ENCODE measurements at places on chromosomes 3 and 15. TPM values are rescaled to one million over a fixed set of nuclear protein-coding genes. Genes with fewer than 3 reads are reported as not detected.

GRCh38 chr3:100009276-100010086 lies 104.8 kb downstream of the FILIP1L start:
- no peak for DNase-seq

GRCh38 chr3:3799173-3800079 lies at the start of gene LRRN1:
Gene LRRN1 (plus strand): TSS chr3:3799431. CDS start chr3:3844642, 45,211 bp downstream.
- DNase-seq, result no peak

DNA sequence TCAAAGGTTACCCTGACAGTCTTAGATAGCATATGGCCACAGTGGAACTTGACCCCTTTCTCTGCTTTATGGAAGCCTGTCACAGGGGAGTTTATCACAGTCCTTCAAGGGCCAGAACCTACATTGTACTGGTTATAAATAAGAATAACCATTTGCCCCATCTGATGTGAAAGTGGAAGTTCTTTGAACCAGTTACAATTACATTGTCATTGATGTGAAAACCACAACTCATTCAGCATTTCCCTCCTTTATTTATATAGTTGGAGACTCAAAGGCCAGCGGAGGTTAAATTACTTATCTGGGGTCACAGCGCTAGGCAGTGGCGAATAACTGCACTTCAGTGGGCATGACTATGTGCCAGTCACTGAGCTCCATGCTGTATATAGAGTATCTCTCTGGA lies 60.5 kb upstream of the TBC1D5 start:
- DNase-seq, result no peak

GRCh38 chr3:53155760-53156159 lies 5.2 kb upstream of the PRKCD start:
- no peak for DNase-seq

DNA sequence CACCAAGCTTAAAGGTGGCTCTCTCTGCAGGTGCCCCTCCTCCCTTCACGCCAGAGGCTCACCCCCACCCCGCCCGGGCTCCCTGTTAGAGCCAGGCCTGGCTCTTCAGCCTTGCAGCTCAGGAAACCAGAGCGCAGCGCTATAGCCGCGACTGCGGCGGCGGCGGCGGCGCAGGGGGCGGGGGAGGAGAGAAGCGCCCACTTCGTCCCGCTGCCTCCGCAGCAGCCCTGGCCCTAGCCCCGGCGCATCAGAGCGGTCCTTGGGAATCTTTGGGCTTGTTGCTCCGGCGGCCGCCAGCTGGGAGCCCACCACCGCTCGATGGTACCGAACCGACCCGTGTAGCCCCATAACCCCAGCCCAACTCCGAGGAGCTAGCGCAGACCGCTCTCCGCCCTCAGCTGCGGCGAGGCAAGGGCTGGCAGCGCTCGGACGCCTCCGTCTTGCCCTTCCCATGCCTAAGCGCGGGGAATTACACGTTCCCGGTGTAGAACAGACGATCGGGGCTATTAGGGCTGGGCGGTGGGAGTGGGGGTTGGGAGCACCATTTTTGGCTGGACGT lies 1.2 kb downstream of the RASGRF1 start:
- DNase-seq, result no peak

DNA sequence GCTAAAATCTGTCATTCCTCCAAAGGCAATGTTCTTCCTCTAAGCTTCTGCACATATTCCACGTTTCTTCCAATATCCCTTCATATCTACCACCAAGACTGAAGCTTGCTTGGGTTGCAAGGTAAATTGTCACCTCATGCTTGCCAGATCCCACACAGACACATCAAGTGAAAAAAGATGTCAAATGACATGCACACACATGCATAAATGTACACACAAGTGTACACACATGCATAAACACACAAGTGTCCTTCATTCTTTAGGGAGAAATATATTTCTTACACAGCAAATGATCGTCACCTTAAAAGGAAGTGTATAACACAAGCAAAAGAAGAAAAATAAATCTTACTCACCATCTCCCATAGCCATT lies 59.4 kb downstream of the CLASP2 start:
- no peak for DNase-seq

DNA sequence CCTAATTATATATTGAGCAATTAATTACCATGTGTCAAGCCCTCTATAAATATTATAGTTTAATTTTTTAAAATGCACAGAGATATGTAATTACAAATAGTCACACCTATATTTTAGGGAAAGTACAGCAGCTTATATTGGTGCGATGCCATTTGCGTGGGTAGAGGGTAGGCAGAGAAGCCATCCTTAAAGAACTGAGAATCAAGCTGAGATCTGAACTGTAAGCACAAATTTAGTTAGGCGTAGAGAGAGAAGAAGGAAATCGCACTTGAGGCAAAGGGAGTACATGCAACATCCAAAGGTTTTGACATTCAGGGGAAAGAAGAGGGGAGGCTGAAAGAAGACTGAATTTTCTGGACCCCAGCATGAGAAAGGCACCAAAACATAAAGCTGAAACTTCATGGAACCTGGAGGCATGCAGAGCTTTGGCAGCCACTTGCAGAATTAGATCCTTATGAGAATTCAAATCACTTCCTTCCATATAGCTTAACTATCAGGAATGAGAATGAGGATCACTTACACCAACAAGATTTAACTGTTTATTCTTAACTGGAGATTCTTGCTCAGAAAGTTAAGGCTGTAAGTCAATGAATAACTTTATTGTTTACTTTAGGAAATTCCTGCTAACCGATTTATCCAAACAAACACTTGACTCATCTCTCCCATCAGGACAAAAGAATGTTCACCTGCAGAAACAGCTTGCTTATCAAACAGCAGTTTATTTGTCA lies 114.3 kb downstream of the TGFBR2 start:
- DNase-seq, result peak; percentile 84

DNA sequence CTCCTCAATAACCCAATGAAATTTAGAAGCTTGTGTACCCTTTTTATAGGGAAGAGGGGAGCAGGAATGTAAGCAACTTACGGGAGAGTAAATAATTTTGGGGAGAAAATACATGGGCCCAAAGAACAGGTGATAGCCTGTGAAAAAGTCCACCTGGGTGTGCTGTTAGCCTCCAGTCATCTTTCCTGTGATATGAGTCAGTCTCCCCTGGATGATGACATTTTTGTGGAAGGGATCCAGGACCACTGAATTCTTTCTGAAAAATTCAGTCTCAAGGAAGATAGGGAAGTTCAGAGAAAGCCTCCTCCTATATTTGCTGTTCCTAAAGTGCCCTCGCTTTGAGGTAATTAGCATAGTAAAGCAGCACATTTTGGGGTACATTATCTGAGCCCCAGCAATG lies 149.8 kb downstream of the SQOR start:
- DNase-seq, result no peak

- DNase-seq, result peak; percentile 31
Observed at GRCh38 chr3:69236812-69237707, 114.7 kb upstream of the LMOD3 start.

GRCh38 chr3:150035301-150035779 lies 64.6 kb upstream of the PFN2 start:
- DNase-seq, result no peak

DNA sequence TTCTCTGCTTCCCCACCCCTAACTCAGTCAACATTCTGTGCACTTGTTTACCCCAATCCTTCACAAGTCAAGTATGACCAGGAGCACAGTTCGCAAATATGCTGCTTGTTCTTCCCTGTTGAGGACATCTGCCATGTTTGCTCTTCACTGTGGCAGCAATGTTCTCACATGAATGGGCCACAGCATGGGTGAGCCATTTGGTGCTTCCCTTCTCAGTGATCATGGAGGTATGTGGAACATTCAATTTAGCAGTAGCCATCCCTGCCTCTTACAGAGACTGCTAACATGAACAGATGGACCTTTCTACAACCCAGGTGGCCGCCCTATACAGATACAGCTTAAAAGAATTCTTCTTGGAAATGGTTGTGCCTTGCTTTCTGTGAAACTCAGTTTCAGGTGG lies 660.1 kb upstream of the SGO1 start:
- no peak for DNase-seq

DNA sequence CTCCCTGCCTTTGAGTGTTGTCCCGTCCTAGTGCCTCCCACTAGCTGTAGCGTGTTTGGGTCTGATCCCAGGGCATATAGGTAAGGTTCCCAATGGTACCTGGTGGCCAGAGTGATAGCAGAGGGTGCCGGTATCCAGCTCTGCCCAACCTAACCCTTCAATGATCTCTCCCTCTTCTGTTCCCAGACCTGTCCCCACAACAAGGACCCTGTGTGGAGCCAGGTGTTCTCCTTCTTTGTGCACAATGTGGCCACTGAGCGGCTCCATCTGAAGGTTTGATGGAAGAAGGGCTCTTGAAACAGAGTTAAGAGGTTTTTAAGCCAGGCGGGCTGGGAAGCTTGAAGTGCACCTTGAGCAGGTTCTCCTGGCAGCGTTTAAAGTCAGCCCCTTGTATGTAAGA lies 35.5 kb downstream of the ESYT3 start:
- no peak for DNase-seq

GRCh38 chr3:106167728-106168127 lies 298.9 kb upstream of the CBLB start:
- no peak for DNase-seq

GRCh38 chr3:139930211-139930610 lies 4.8 kb upstream of the CLSTN2 start:
- no peak for DNase-seq

DNA sequence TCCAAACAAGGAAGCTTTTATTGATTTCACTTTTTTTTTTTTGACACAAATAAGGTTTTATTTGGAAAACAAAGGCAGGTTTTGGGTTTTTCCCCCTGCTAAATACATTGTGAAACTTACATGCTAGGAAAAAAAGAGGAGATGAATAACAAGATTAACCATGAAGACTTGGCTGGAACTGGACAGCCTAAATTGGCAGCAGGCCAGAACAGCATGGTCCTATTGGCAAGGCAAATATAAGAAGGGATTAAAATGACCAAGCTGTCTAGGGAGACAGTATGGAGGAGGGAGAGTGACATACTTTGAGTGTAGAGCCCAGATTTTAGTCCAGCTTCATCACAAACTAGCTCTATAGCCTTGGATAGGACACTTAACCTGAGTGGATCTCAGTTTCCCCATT lies 63.9 kb upstream of the BBX start:
- DNase-seq, result no peak

- DNase-seq, result no peak
Observed at GRCh38 chr15:34847598-34847997, 52.2 kb upstream of the ACTC1 start.

DNA sequence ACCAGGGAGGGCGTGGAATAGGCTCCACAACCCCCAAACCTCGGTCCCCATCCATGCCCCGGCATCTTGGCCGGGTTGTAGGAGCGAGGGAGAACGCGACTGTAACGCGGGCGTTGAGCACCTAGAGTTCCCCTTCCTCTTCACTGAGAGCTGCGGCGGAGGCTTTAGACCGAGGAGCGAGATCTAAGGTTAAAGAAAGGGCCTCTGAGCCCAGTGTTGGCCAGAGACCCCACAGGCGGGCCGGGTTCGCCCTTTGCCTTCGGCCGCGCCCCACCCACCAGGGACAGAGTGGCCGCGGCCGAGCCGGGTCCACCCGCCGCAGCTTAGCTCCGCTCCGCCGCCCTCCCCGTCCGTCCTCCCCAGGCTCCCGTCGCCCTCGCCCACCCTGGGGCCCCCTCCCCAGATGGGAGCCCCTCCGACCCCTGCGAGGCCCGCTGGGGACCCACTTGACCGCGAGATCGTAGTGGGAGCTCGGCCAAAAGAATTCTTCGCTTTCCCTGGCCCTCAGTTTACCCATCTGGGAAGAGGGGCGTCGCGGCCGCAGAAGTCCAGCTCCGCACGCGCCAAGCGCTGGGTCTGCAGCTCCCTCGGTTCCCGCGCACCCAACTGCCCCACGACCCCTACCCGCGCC lies 425 bp downstream of the ANPEP start:
- no peak for DNase-seq

The NEDD4 gene
- total RNA-seq, result 11.9 TPM

The TNFSF10 gene
- 3.4 TPM for total RNA-seq

The ARNT2 gene
- 35.6 TPM for total RNA-seq

The ATP13A4 gene
- not detected for total RNA-seq

The THAP10 gene
- 7.2 TPM for total RNA-seq

The LINGO1 gene
- not detected for total RNA-seq

The NR2E3 gene
- not detected for total RNA-seq

The PRSS50 gene
- not detected for total RNA-seq

The MKRN2 gene
- total RNA-seq, result 20.3 TPM

The SCG5 gene
- 46.8 TPM for total RNA-seq

The SCAMP2 gene
- 28.5 TPM for total RNA-seq

The SHC4 gene
- not detected for total RNA-seq
